ENCODE measurements at places on chromosomes 3 and 15.

GRCh38 chr3:169539856-169540255, 123.7 kb downstream of the MECOM start:
- no peak for DNase-seq

GRCh38 chr3:113132571-113132996, 78.8 kb upstream of the BOC start:
- no peak for DNase-seq

- DNase-seq: no peak
Measured at GRCh38 chr3:55655544-55655943, 168.4 kb upstream of the WNT5A start.

DNA sequence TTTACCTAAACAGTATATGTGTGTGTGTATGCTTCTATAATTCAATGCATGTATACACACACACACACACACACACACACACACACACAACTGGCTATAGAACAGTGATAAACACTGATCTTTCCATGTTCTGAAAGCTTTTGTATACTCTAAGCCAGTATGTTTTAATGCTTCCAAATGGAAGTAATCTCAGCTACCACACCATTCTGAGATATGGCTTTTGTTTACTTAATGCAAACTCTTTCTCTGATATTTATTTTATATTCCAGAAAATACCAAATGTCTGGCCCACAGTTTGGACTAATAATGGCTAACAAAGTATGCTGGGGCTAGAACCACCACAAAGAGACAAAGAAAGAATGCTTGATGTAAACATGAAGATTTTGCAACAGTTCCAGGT, 199.4 kb upstream of the ARHGEF26 start:
- DNase-seq: no peak

GRCh38 chr3:50573566-50574443, 4.5 kb downstream of the HEMK1 start:
- no peak for DNase-seq

- no peak for DNase-seq
Measured at GRCh38 chr3:100893108-100893507, 100.1 kb downstream of the ABI3BP start.

DNA sequence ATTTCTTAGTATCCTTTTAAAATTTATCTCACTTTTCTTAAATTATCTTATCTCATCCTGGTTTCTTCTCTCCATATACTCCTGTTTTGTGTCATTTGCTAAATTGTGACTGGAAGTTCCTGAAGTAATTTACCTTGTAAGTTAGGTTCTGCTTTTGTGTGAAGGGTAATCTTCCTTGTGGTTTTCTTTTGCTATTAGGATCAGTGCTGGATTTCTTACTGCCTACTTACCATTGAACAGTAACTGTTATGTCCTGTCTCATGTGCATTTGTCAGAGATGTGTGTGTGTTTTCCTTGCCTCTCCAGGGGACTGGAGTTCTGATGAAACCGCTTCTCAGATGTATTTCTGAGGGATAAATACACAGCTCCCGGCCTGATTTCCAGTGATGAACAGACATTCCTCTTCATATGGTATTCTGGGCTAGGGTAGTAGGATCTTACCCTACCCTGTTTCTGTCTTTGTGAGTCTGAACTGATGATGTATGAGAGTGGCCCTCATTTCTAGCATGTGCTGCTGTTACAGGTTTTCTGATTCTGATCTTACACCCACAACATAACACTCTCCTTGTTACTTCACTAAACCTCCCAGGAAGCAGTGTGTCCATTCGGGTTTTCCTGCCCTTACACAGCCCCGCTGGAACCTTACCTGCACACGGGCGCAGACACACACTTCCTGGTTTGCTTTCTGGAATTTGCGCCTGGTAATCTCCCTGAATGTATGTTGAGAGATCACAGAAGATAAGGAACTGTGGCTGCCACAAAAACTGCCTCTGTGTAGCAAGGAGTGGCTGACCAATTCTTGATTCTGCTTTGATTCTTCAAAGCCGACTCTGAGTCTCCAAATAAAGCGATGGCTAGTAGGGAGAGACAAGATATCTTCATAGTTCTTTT, 14.7 kb downstream of the PAK2 start:
- no peak for DNase-seq

Data from GOT3 (cell line).